ENCODE measurements at places on chromosomes 1 and 21.

DNA sequence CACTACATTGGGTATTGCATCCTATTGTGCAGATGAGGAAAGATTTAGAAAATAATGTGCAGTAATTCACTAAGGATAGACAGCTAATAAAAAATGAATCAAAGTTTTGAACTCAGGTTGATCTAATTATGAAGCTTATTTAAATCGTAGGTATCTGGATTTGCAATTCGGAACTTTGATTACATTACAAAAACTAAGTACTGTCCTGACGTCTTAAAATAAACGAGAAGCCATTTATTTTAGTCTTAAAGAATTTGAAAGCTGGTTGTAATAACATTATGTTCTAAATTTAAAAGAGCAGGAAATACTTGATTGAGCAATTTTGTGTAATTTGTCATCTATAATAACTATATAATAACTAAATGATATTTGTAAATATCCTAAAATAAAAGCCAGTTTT, 235.9 kb downstream of the TPR start:
- DNase-seq, result no peak

- no peak for DNase-seq
These were observed 58.3 kb upstream of the FASLG start for GRCh38 chr1:172600615-172601014.

DNA sequence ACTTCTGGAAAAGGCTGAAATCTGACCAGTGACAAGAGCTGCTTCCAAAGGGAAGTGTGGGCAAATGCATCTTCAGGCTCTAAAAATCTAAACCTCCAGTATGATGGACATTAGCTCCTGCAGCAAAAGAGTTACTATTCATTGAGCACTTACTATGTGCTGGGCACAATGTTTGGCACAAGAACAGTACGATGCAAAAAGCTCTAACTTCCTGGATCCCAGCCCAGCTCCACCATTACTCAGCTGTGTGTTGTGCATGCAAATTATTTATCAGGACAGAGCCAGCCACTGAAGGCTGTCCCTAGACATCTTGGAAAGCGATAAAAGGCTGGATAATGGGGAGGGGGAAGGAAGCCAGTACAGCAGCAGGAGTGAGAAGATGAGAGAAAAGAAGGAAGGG, 143.5 kb downstream of the ELAVL4 start:
- no peak for DNase-seq

GRCh38 chr1:210624722-210625121, 296.0 kb downstream of the HHAT start:
- DNase-seq, result no peak

- no peak for DNase-seq
These were observed 6.2 kb upstream of the SPRR2F start for GRCh38 chr1:153119491-153119971.

DNA sequence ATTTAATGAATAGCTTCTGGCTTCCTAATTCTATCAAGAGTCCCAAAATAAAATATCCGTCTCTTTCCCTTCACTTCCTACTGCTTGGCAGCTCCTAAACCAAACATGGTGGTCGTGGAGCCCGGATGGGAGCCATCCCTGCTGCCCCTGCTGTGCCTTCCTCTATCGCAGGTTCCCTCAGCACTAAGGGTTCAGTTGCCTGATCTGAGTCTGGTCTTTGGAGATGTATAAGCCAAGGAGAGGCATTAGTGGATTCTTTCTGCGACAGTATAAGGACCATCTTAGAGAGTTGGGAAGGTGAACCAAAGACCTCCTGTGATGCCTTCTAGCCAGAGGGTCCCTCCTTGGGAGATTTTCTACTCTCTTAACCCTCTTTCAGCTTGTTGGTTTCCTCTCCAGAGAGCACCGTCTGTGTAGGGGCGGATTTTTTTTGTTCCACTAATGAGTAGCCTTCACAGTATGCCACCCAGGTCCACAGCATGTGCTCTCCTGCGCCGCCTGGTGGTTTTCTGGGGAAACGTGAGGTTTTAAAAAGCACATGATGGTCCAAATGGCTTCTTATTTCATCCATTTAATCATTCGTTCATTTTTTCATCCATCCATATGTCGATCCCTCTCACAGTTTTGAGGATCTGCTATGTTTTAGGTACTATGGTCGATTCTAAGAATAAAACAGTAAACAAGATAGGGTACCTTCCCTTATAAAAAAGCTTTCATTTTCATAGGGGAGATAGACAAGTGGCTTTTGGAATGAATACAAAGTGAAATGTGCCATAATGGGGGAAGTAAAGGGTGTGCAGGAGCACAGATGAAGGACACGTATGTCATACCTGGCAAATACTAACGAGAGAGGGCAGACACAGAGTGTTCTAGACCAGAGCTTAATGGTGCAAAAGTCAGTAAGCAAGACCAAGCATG, 71.0 kb downstream of the NFASC start:
- DNase-seq, result no peak

DNA sequence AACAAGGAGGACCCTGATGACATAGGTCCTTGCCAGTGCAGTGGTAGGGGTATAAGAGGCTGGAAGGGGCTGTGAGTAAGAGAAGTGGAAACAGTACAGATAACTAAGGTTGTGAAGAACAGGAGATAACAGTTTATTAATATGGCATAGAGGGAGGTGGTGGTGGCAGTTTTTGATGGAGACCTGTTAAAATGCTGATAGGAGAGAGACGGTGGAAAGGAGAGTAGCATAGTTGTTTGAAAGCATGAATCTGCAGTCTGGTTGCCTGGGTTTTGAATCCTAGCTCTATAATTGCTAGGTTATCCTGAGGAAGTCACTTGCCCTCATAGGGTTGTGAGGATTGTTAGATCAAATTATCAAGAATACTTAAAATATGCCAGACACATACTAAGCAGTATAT, 19.4 kb downstream of the LRRC41 start:
- no peak for DNase-seq

DNA sequence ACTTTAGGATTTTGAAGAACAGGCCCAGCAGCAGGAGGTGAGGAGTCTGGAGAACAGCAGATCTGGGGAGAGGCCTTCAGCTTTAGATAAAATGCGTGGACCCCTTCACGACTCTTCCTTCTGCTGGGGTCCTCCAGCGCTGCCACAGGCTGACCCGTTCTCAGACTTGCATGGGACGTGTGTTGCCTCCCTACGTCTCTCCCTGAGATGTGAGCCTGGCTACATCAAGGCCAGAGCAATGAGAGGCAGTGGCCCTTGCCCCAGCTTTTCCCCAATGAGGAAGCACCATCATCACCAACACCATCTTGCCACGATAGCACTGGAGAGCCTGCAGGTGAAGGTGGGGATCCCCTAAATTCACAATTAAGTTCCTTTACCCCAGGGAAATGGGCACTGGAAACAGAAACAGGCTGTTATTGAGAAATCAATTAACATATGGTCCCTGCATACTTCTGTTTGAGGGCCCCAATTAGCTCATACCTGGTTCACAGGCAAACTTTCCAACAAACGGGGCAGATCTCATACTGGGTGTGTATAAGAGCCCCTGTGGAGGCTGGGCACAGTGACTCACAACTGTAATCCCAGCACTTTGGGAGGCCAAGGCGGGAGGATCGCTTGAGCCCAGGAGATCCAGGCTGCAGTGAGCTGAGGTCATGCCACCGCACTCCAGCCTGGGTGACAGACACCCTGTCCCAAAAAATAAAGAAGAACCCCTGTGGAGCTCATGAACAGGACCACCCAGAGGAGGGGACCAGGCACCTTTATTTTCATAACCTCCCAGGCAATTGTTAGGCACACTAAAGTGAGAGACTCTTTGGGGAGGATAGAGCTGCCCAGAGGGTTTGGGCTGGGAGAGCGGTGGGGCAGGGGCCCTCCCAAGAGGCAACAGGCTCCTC, 12.1 kb upstream of the ADAMTSL4 start:
- no peak for DNase-seq
